ENCODE measurements at places on chromosomes 16 and 17.

GRCh38 chr17:78425429-78425828 lies 47.0 kb downstream of the PGS1 start:
- H3K36me3 ChIP-seq, result peaks cover 25% of the 10 kb centered on the region
- no peak overlapping the region for H3K27ac ChIP-seq
- peaks cover 16% of the 10 kb centered on the region for H3K4me1 ChIP-seq
- no peaks in the 10 kb centered on the region for H3K27me3 ChIP-seq
- no peak overlapping the region for H3K4me3 ChIP-seq

DNA sequence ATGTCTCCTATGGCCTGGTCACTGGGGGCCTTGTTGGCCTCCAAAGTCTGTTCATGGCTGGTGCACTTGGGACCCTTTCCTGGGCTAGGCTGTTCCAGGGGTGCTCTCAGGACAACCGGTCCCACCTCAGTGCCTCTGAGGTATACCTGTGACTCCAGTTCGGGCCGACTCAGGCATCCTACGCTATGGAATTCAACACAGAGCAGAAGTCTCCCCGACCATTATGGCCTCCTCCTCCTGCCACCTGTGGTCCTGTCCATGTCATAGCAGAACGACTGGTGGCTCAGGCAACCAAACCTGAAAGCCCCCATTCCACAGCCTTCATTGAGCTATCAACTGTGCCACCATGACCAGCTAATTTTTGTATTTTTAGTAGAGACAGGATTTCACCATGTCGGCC lies 8.5 kb upstream of the PSMD7 start:
- no peaks in the 10 kb centered on the region for H3K36me3 ChIP-seq
- H3K4me1 ChIP-seq, result no peaks in the 10 kb centered on the region
- H3K27ac ChIP-seq, result no peak overlapping the region
- H3K27me3 ChIP-seq, result no peaks in the 10 kb centered on the region

GRCh38 chr17:16873174-16874035 lies 98.5 kb downstream of the TNFRSF13B start:
- no peaks in the 10 kb centered on the region for H3K27me3 ChIP-seq
- H3K36me3 ChIP-seq, result no peaks in the 10 kb centered on the region
- H3K4me1 ChIP-seq, result no peaks in the 10 kb centered on the region
- peak; percentile 70 for DNase-seq
- no peak overlapping the region for H3K4me3 ChIP-seq
- H3K27ac ChIP-seq, result no peak overlapping the region

- H3K4me3 ChIP-seq, result peak overlapping the region; percentile 75
- no peaks in the 10 kb centered on the region for H3K36me3 ChIP-seq
- no peaks in the 10 kb centered on the region for H3K27me3 ChIP-seq
- peaks cover 16% of the 10 kb centered on the region for H3K4me1 ChIP-seq
These were observed 1.2 kb downstream of the OR1F1 start for GRCh38 chr16:3188925-3189825.

DNA sequence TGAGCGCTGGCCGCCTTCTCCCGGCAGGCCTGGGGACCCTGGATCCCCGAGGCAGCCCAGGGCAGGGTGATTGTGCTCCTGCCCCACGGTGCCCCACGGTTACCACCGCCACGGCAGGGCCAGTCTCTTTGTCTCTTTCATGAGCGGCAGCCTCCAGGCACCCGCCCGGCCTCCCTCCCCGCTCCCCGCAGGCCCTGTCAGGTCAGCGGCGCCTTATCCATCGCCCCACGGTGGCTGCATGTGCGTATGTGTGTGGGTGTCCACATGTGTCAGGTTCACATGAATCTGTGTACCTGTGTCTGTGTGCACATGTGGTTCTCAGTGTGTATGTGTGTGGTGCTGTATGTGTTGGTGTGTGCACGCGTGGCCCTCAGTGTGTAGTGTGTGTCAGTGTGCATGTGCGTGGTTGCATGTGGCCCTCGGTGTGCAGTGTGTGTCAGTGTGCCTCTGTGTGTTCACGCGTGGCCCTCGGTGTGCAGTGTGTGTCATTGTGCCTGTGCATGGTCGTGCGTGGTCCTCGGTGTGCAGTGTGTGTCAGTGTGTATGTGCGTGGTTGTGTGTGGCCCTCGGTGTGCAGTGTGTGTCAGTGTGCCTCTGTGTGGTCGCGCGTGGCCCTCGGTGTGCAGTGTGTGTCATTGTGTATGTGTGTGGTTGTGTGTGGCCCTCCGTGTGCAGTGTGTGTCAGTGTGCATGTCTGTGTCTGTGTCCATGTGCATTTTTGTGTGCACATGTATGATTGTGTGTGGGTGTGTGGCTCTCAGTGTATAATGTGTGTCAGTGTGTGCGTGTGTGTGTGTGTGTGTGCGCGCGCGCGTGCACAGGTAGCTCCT lies 239.2 kb upstream of the GSE1 start:
- H3K36me3 ChIP-seq, result no peaks in the 10 kb centered on the region
- no peak for DNase-seq
- H3K27me3 ChIP-seq, result no peaks in the 10 kb centered on the region
- no peak overlapping the region for H3K4me3 ChIP-seq
- H3K4me1 ChIP-seq, result peaks cover 5% of the 10 kb centered on the region
- no peak overlapping the region for H3K27ac ChIP-seq

DNA sequence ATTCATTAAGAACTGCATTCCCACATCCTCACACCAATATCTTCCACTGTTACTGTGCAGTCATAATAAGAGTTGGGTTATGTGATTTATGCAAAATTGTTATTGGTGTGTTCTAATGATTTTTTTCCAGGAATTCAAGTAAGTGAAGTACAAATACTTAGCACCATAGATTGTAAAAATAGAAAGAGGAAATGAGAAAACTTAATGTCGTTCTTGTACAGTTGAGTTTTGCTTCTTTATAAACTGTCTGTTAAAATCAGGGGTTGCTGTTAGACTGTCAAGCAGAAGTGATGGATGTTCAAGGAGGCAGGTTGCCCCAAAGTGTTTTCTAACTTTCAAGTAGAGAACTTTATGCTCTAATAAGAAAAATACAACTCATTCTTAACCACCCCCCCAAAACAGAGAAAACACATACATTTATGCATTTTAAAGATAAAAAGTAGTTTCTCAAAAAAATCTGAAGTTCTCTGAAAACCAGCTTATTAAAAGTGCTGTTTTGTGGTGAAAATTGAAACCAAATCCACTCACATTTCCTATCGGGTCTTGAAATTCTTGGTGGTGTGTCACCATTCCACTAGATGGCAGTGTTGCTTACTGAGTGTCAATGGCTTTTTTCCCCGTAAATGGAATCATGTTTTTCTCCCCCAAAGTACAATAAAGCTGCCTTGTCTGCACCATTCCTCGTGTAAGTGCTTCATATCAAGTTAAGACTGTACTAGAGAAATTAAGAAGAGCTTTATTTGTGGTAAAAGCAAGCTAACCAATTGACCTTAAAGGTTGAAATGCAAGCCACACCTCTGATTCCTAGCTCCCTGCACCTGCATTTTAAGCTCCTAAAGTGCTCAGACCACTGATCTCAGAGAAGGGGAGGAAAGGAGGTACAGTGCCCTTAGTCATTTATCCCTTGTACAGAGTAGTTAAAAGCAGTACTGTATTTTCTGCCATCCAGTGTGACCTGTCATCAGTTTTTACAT lies 4.7 kb upstream of the IGSF6 start:
- no peaks in the 10 kb centered on the region for H3K4me1 ChIP-seq
- H3K27ac ChIP-seq, result no peak overlapping the region
- H3K4me3 ChIP-seq, result no peak overlapping the region
- peak; percentile 72 for DNase-seq
- H3K36me3 ChIP-seq, result peaks cover 6% of the 10 kb centered on the region

GRCh38 chr17:29840884-29841283 lies 89.1 kb downstream of the SSH2 start:
- H3K27me3 ChIP-seq, result no peaks in the 10 kb centered on the region
- no peak overlapping the region for H3K4me3 ChIP-seq
- no peak overlapping the region for H3K27ac ChIP-seq
- DNase-seq, result no peak

DNA sequence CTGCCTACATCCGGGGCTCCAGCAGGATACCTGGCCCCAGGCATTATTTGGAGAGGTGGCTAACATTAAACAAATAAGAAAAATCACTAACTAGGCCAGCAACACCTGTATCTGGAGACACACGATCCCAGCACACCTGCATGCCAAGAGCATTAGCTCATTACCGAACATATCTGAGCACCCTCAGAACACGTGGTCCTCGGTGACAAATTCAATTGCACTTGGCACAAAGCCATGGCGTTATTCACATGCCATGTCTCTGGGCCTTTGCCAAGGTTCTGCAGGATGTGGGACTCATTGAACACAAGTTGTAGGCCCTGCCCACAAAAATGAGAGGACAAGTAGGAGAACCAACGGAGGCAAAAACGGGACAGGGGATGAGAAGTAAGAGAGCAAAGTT lies 552.3 kb downstream of the TOX3 start:
- peak; percentile 74 for DNase-seq
- no peaks in the 10 kb centered on the region for H3K36me3 ChIP-seq
- H3K4me3 ChIP-seq, result no peak overlapping the region
- peaks cover 8% of the 10 kb centered on the region for H3K4me1 ChIP-seq

- no peak overlapping the region for H3K27ac ChIP-seq
- H3K4me1 ChIP-seq, result peaks cover 11% of the 10 kb centered on the region
- no peaks in the 10 kb centered on the region for H3K36me3 ChIP-seq
- DNase-seq, result no peak
- no peaks in the 10 kb centered on the region for H3K27me3 ChIP-seq
These were observed 882 bp downstream of the SCARF1 start for GRCh38 chr17:1644493-1645206.

- peaks cover 4% of the 10 kb centered on the region for H3K4me1 ChIP-seq
- peaks cover 16% of the 10 kb centered on the region for H3K27me3 ChIP-seq
- H3K4me3 ChIP-seq, result no peak overlapping the region
- no peak overlapping the region for H3K27ac ChIP-seq
- DNase-seq, result no peak
These were observed 118.8 kb upstream of the FOXF1 start for GRCh38 chr16:86391486-86391885.

GRCh38 chr16:56029026-56029425 lies 153.9 kb upstream of the CES5A start:
- no peaks in the 10 kb centered on the region for H3K4me1 ChIP-seq
- no peak overlapping the region for H3K27ac ChIP-seq
- no peaks in the 10 kb centered on the region for H3K36me3 ChIP-seq
- no peak for DNase-seq

DNA sequence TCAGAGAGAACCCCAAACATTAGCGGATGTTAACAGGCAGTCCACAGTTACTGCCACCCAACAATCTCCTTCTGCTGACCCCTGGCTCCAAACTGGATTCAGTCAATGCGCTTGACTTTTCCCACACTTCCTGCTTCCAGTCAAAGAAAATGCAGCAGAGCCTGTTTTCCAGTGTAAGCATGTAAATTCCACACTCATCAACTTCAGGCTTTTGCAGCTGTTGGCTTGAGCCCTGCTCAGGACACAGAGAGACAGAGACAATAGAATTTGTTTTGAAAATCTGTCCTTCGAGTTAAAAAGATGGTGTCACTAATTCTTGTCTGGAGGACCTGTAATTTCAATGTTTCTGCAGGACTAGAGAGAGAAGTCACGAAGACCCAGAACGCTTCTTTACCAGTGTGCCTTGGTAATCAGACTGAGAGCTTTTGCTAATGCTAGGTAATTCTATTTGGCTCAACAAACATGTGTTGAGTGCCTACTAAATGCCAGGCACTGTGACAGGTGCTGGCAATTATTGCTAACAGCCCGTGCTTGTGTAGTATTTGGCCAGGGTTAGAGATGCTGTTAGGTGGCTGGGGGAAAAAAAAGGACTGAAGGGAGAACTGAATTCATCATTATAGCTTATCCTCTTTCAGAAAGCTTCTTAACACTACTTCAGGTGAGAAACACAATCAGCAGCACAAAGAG lies 32.5 kb downstream of the HOXB1 start:
- no peaks in the 10 kb centered on the region for H3K27me3 ChIP-seq
- H3K27ac ChIP-seq, result no peak overlapping the region
- no peak overlapping the region for H3K4me3 ChIP-seq
- DNase-seq, result no peak

GRCh38 chr17:50460831-50461526 lies 7.7 kb downstream of the CHAD start:
- H3K4me3 ChIP-seq, result no peak overlapping the region
- H3K27me3 ChIP-seq, result no peaks in the 10 kb centered on the region
- DNase-seq, result no peak

- no peak overlapping the region for H3K27ac ChIP-seq
- peaks cover 6% of the 10 kb centered on the region for H3K27me3 ChIP-seq
- no peaks in the 10 kb centered on the region for H3K36me3 ChIP-seq
These were observed 245.9 kb upstream of the HSBP1 start for GRCh38 chr16:83561876-83562275.

- H3K27ac ChIP-seq, result peak overlapping the region; percentile 67
- peaks cover 52% of the 10 kb centered on the region for H3K4me1 ChIP-seq
- no peaks in the 10 kb centered on the region for H3K27me3 ChIP-seq
- no peak overlapping the region for H3K4me3 ChIP-seq
These were observed 4.3 kb downstream of the CAMKK1 start for GRCh38 chr17:3888343-3889171.

DNA sequence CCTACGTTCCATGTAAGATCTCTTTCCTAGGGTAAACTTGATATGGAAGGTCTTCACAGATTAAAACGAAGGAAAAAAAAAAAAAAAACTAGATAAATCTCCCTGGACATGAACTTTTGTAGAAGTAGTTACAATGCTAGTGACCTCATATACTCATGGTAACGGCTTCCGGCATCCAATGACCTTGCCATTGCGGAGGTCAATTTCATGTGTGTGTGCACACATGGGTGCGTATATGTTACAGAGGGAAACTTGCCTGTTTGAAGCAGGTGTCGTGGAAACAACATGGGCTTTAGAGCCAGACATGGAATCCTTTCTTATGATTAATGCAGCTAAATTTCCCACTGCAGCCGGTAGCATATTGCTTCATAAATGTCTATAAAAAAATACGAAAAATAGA lies 435.5 kb downstream of the MAF start:
- H3K27ac ChIP-seq, result no peak overlapping the region
- H3K4me3 ChIP-seq, result no peak overlapping the region
- no peaks in the 10 kb centered on the region for H3K4me1 ChIP-seq
- no peaks in the 10 kb centered on the region for H3K27me3 ChIP-seq
- no peaks in the 10 kb centered on the region for H3K36me3 ChIP-seq

DNA sequence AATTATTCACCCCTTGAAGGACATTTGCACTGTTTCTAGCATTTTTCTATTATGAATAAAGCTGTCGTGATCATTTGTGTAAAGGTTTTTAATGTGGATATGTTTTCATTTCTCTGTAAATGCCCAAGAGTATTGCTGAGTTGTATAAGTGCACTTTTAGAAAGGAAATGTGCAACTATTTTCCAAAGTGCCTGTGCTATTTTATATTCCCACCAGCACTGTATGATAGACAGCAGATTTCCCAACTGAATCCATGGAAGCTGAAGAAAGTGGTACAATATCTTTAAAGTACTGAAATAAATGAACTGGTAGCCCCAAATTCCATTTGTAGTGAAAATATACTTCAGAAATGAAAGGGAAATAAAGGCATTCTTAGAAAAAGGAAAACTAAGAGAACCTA lies 238.4 kb downstream of the BCAS3 start:
- H3K4me3 ChIP-seq, result no peak overlapping the region
- no peak for DNase-seq
- no peaks in the 10 kb centered on the region for H3K4me1 ChIP-seq

GRCh38 chr16:4016658-4017057 lies 99.6 kb downstream of the ADCY9 start:
- no peaks in the 10 kb centered on the region for H3K36me3 ChIP-seq
- no peak for DNase-seq
- no peak overlapping the region for H3K4me3 ChIP-seq
- no peak overlapping the region for H3K27ac ChIP-seq

All from A673 (cell line).